ENCODE measurements at places on chromosomes 6 and 20.

DNA sequence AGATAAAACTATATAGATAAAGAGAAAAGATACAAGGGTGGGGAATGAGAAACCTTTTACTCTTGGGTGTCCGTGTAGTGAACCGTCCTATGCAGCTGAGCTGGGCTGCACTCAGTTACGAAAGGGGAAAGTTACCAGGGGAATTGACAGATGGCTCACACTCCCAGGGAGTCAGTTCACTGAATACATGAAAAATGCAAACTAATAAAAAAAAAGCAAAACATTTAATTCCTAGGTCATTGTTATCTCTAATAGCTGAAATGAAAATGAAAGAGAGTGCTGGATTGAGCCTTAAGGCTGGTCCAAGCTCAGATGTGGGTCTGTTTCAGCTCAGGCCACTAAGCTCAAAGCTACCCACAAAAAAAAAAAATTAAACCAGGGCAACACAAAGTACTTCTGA is 138.0 kb downstream of the THBS2 start:
- no peak for DNase-seq

GRCh38 chr6:15515226-15515625 is 147.6 kb downstream of the DTNBP1 start:
- DNase-seq = no peak

GRCh38 chr6:79922018-79922417 is 25.3 kb downstream of the ELOVL4 start:
- no peak for DNase-seq

DNA sequence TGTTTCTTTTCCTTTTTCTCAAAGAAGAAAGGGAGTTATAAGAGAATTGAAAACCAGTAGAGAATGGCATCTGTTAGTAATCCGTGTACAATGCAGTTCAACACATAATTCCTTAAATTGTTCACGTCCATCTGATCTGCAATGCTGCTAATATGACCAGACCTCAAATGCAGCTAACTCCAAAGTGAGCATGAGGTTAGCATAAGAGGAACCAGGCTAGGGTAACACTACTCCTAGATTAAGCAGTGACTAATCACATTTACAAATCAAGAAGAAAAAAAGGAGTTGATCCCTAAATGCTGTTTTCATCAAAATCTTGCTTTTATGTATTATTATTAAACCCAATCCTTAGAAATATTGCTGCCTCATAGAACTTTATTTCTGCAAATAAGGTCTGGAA is 432.7 kb upstream of the ARID1B start:
- DNase-seq = no peak

GRCh38 chr6:44733126-44733525 is 345.6 kb downstream of the CDC5L start:
- no peak for DNase-seq

DNA sequence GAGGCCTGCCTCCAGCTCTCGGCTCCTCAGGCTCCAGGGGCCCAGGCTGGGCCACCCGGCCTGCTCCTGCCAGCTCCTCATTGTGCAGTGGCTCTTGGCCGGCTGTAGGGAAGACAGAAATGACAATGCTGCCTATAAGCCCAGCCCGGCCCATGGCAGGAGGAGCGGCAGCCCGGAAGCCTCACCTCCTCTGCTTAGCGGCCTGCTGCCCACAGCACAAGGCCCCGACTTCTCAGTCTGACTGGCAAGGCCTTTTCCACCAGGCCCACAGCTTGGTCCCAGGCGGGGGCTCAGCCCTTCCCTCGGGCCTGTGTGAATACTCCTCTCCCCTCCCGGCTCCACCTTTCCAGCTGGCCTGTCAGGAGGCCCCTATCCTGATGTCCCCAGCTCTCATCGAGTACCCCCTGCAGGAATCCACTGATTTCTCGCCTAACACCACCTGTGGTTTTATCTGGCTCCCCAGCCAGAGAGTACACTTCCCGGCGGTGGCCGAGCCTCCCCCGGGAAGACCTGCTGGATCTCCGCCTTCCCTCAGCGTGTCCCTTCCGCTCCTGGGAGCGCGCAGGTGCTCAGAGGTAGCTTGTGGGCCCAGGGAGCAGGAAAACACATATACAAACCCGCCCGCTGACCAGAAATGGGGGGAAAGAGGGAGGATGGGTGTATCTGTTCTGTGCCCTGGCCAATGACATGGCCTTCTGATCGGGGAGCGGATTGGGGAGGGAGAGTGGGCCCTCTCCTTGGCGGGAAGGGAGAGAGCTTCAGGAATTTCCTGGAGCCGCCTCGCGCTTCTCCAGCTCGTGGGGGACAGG is 963 bp downstream of the DDRGK1 start:
- peak; percentile 80 for DNase-seq

DNA sequence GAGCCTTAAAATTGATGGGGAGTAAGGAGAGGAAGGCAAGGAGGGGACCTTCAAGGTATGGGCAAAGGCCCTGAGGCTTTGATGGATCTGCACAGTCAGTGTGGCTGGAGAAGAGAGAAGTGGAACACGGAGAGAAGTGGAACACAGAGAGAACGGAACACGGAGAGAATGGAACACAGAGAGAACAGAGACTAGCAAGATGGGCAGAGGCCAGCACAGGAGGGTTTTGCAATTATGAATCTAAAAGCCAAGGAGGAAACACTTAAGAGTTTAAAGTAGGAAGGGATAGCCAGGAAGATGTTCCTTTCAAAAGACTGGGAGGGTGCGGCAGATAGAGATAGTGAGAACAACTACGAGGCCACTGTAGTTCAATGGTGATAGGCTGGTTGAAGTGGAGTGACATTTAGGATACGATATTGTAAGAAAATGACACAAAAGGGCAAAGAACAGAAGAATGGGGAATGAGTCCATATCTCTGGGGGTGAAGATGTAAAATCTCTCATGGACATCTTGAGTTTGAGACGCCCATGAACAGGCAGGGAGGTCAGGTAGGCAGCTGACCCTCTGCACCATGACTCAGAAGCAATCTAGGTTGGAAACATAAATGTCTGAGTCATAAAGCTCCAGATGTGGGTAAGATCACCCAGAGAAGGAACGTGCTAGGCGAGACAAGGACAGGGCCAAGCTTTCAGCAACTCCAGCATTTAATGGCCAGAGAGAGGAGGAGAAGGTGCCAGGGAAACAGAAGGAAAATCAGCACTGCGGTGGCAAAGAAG is 25.4 kb downstream of the ZMYND8 start:
- no peak for DNase-seq

DNA sequence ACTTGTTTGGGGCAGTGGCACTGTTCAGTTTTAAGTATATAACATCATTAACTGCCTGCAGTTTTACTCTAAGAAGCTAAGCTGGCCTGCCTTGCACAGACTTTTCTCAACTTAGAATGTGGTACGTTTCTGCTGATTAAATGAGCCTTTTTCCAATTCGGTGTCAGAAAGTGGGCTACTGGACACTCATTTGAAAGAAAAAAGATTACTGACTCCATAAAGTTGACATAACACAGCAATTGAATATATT is 2.1 kb downstream of the ZMYND8 start:
- no peak for DNase-seq

GRCh38 chr20:51042064-51042463 is 19.2 kb upstream of the KCNG1 start:
- DNase-seq = no peak

- DNase-seq = no peak
Measured at GRCh38 chr20:5949943-5950270, 426 bp downstream of the TRMT6 start.

DNA sequence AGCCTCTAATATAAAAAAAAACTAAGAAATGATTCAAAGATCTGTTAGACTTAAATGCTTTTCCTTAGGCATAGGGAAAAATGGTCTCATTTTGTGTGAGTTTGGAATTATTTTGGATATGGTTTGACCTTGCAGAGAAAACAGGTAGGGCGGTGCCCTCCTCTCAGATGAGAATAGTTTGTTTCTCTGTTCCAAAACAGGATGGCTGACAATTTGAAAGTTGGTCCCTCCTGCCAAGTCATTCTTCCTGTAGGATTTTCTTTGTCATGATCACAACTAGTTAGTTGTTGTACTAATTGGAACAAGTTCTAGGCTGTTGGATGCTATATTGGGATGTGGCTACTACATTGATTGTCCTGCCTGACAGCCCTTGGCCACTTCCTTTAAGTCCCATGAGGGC is 108.6 kb downstream of the BCKDHB start:
- DNase-seq = no peak

GRCh38 chr6:154602296-154602695 is 91.8 kb upstream of the CNKSR3 start:
- no peak for DNase-seq

GRCh38 chr6:14440940-14441781 is 323.6 kb downstream of the CD83 start:
- peak; percentile 61 for DNase-seq

DNA sequence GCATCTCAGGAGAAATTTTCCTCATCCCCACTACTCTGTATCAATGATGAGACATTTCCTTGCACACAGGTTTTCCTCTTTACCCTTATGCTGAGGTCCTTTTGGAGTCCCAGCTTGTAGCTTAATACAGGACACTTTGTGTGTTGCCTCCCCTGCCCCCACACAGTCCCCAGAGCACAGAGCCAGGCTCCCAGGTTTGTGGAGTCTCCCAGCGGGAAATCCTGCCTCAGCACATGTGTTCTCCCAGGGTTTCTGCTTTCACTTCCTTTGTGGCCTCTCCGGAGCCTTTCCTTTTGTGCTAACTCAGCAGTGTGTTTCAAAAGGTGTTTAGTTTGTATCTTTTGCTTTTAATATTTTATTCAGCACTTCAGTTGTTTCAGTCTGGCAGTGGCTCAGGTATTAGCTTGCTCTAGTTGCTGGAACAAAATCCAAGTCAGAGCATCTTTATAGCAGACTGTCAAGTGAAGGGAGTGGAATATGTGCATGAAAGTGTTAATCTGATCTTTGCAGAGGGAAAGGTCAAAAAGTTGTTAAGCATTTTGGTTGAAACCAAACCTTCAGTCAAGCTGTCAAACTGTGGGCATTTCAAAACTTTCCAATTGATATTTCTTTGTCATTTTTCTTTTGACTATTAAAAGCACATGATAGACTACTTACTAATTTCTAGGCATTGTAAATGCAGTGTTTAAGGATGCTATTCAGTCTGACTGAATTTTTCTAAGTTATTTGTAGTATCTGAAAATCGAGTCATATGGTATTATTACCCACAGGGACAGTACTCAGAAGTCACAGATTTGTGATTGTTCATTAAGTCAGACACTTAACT is 8.6 kb downstream of the SNX9 start:
- DNase-seq = peak; percentile 71

DNA sequence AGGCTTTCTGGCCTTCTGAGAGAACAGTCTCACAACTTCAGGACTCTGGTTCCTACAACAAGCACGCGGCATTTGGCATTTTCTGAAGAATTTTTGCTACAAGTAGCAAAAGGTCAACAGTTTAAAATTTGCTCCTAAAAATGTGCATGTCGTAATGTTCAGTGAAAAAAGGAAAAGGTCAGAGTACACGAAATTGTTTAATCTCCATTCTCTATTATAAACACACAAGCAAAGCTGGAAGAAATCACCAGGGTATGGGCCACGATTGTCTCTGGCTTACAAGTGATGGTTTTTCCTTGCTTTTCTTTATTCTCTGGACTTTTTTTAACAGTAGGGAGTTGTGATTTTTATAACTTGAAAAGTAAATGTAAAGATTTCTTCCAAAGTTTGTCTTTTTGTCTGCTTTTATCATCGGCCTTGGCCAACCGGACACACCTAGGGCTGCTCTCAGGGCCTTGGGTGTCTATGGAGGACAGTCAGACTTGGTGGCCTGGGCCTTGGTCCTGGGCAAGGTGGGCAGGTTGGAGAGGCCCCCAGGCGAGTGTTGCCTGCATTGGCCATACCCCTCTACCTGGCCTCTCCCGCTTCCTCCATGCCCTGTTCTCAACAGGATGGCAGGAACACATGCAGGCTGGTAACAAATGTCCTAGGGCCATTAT is 32.4 kb downstream of the PLEKHG1 start:
- DNase-seq = no peak

DNA sequence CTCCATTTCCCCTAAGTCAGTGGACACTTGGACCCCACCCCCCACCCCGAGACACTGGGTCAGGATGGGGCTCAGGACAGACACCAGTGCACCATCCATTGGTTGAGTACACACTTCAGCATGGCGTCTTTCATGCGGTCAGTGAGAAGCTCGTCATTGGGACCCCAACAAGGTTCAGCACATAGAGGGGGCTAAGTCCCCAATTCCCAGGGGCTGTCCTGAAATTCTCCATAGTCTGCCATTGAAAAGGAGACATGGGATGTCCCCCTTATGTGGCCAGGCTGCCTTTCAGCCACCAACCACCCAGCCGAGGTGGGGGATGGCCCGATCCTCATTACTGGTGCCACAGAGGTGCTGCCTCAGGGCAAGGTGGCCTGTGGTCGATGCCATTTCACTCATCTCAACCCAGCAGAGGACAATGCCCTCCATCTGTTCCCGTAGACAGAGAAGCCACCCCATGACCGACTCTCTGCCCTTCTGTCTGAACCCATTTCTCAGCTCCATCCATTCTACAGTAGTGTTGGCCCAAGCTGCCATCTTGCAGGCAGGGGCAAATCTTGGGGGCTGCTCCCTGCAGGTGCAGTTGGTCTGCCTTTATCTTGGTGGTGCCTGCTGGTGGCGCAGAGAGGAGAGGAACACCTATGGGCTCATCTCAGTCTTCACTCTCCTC is 37.4 kb downstream of the PRR18 start:
- no peak for DNase-seq

DNA sequence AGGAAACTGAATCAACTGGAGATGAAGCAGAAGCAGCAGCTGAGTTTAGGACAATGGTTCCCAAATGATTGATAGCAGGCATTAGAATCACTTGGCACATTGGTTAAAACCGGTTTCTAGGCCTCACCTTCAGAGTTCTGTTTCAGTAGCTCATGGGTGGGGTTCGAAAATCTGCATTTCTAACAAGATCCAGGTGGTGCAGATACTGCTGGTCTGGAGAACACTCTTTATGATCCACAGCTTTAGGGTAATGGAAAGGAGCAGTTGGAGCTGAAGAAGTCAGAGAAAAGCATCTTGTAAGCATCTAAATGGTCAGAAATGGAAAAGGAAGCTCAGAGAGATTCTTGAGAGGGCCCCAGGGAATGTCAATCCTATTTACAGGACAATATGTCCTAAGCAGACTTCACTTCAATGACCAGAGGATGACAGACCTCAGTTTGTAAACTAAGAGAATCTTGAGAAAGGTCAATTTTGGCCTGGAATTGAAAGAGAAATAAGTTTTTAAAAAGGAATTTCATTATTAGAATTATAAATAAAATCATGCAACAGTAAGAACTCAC is 8.5 kb downstream of the TSPYL1 start:
- no peak for DNase-seq

- no peak for DNase-seq
Measured at GRCh38 chr20:39458452-39458851, 496.3 kb downstream of the DHX35 start.

DNA sequence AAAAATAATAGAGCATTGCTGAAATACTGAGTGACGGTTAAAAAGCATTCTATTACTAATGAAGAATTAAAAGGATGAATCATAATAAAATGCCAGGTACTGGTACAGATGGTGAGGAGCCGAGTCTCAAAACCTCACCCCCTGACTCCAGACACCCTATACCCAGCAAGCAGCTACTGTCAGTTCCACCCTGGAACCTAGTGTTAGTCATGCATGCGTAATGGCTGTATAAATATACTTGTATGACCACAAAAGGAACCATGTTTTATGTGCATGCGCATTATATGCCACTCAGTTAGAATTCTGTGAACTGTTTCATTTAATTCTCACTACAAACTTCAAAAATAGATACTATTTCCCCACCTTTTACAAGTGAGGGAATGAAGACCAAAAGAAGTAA is 568.7 kb upstream of the RNF217 start:
- peak; percentile 16 for DNase-seq

GRCh38 chr6:47147836-47148344 is 105.8 kb upstream of the ADGRF1 start:
- DNase-seq = no peak

Measured in NCI-H2171 treated with DMSO at 0.1 percent for 48 hours (cell line).